ENCODE measurements at places on chromosomes 1 and 21. TPM values are rescaled to one million over a fixed set of nuclear protein-coding genes. Genes with fewer than 3 reads are reported as not detected.

Gene ST6GALNAC3
- total RNA-seq = 1.5 TPM

Gene GJB5
- total RNA-seq = not detected

Gene ZMYND12
- 0.46 TPM for total RNA-seq

DNA sequence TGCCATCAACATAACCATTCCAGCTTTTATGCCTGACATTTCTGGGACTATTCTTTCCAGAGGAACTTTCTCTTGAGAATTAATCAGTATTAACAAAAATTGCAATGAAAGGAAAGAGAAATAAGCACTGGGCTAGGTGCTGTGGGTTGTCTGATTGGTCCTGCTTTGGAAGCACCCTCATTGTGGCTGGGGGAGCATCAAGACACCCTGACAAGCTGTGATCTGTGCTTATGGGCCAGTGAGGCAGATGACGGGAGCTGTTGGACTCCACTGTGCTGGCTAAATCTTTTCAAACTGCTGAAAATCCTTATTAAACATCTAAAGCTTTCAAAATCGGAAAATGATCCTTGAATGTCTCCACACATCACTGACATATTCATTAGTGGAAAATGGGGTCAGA, 20.0 kb downstream of the UBASH3A start:
- H3K27me3 ChIP-seq = no peaks in the 10 kb centered on the region
- H3K27ac ChIP-seq = peak overlapping the region; percentile 84
- DNase-seq = no peak
- peak overlapping the region; percentile 27 for H3K4me3 ChIP-seq
- peaks cover 78% of the 10 kb centered on the region for H3K4me1 ChIP-seq

GRCh38 chr1:230327892-230328284, 98.2 kb downstream of the PGBD5 start:
- H3K36me3 ChIP-seq = no peaks in the 10 kb centered on the region
- no peak overlapping the region for H3K27ac ChIP-seq
- H3K4me3 ChIP-seq = no peak overlapping the region

DNA sequence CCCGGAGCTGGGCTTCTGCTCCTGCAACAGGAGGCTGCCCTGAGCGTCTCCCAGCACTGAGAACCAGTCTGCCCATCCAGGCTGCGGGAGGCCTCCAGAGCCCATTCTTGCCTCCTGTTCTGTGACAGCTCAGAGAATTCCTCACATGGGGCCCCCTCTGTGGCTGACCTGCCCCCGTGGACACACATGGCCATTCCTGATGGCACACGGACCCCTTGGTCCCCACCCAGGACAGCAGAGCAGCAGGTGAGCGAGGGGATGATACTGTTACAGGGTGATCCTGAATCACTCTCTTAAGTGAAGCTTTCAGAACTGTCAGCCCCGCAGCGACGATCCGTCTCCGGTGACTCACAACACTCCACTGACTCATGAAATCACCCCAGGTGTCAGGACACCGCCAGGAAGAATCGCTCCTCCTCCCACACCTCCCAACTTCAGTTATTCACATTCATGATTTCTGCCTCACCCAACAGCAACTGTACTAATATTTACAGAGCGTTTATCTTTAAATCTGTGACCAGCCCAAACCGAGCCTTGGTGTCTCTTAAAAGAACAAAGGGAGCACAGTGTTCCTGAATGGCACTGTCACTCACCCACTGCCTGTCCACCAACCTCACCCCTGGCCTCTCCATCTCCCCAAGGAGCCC, 22.5 kb downstream of the CHD5 start:
- no peak overlapping the region for H3K4me3 ChIP-seq
- H3K4me1 ChIP-seq = peaks cover 26% of the 10 kb centered on the region

All from T-cell (primary cell).